Pulmonary artery endothelial cell (primary cell): ENCODE measurements at places on chromosomes 1 and 21.

DNA sequence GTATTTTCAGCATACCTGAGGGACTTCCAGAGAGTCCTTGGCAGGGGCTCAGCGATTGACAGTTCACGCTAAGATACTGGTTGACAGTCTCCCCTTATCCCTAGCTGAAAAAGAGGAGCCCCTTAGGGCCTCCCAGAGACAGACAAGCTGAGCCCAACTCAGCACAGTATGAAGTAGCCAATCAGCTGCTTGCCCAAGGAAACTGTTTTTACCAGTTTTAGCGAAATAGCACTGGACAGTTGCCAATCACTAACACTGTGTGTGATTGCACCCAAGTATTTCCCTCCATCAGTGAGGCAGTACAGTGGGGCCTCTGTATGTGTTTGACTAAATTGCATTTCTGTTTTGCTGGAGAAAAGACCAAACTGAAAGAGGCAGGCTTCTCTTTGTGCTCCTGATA is 27.0 kb downstream of the KHDRBS1 start:
- DNase-seq, result no peak

- no peak for DNase-seq
These were observed 71.4 kb upstream of the TSPAN2 start for GRCh38 chr1:115160728-115161127.

GRCh38 chr1:150110116-150110515 is 39.6 kb upstream of the PLEKHO1 start:
- DNase-seq, result peak; percentile 13

DNA sequence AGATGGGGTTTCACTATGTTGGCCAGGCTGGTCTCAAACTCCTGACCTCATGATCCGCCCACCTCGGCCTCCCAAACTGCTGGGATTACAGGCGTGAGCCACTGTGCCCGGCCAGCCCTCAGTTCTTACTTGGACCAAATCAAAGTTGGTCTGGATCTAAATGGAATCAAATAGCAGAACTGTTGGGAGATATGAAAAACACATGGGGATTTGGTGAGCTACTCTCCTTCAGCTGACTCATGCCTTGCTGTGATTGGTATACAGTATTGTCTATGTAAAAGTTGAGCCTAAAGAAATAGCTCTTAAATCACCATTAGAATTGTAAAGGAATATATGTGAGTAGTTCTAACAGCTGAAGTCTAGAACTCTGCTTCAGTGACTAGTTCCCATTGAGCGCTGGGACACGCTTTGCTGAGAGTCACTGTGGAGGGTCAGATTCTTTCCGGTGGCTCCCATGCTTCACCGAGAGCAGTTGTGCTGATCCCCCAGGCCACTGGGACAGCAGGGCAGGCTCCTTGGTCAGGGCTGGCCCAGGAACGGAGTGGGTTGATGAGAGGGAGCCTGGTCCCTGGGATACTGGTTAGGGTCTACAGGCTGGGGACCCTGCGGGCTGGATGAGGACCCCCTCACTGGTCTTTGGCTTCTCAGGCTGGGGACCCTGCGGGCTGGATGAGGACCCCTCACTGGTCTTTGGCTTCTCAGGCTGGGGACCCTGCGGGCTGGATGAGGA is 14.0 kb downstream of the PKNOX1 start:
- DNase-seq, result no peak

- no peak for DNase-seq
These were observed 6.2 kb upstream of the APCS start for GRCh38 chr1:159581422-159581821.

DNA sequence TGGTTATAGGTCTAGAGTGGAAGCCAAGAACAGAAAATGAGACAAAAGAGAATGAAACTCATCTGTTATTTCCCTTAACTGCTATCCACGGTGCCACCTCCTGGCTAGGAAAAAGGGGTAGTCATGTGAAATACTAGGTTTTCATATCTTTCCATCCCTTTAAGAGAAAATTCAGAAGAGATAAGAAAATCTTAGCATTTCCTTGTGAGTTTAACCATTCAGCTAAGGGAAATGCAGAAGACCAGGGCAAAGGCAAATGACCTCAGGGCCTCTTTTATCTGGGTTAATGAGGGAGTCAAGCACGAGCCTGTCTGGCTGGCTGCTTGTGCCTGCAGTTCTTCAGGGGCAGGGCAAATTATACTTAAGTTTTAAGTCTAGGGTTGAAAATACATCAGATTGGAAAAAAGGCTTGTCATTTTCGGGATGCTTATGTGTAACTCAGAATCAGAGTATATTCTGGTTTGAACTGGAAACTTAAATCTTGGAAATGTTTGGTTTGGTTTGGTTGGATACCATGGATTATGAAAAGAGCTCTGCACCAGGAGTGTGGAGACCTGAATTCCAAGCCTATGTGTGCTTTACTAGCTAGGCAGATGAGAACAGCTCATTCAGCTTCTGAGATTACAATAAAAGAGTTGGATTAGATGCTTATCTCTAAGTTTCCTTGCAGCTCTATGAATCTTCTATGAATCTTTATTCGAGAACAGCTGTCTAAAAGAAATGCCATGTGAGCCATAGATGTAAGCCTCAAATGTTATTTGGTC is 19.9 kb downstream of the NIBAN1 start:
- no peak for DNase-seq

- no peak for DNase-seq
These were observed 1.6 kb upstream of the ROR1 start for GRCh38 chr1:63772201-63772600.

DNA sequence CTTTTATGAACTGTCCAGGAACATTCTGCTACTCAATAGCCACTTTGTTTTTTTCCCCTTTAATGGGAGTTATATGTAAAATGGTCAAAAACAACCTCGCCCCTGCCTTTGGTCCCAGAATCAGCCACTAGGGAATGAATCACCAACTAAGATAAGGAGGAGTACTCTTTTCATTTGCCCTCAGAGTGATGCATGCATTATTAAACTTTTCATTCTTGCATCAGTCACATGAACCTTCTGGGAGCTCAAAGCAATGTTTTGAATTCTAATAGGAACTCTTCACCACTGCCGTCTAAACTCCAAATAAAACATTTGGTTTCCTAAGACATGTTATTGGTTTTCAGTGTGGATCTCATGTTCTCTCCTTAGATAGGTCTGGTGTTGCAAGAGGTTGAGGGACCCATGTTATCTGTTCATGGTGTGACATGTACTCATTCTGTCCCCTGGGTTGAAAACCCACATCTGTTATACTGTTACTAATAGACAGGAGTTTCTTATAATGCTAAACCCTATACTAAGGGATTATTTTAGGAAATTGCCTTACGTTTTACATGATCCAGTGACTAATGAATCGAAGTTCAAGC is 17.8 kb upstream of the HSD17B7 start:
- DNase-seq, result no peak

GRCh38 chr1:64147759-64148158 is 55.7 kb upstream of the UBE2U start:
- no peak for DNase-seq

DNA sequence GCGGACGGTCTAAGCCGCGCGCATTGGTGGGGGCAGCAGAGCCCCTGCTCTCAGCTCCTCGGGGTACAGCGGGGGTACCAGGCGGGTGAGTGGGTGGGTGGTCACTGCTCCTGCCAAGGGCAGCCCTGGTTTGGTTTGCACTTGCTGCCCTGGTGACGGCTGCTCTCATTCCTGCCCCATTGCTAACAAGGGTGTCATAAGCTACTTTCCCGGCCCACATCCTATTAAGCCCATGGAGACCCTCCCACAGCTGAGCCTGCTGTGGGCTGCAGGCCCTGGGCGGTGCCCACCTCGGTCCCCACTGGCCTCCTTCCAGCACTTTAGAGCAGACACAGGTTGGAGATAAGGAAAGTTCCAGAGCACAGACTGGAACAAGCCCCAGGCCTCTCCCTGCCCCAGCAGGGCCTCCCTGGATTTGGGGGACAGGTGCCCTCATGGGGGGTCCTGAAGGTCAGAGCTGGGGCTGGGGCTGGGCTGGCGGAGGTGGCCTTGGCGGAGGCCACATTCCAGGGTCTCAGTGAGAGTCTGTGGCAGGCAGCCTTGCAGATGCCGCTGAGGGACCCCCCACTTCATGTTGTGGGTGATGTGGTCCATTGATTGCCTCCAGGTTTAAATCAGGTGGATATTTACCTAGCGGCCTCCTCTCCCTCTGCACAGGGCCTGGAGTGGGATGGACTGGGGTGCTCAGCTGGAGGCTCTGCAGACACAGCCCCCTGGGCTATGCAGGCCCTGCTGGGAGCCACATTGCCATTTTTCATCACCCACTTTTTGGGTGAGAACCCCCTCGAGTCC is 27.0 kb downstream of the COL18A1 start:
- no peak for DNase-seq

GRCh38 chr1:18781031-18781430 is 78.4 kb downstream of the TAS1R2 start:
- no peak for DNase-seq

- DNase-seq, result no peak
These were observed 364.8 kb downstream of the RPS6KC1 start for GRCh38 chr1:213415691-213416380.

GRCh38 chr1:47533793-47534328 is 96.0 kb downstream of the FOXD2 start:
- DNase-seq, result no peak

DNA sequence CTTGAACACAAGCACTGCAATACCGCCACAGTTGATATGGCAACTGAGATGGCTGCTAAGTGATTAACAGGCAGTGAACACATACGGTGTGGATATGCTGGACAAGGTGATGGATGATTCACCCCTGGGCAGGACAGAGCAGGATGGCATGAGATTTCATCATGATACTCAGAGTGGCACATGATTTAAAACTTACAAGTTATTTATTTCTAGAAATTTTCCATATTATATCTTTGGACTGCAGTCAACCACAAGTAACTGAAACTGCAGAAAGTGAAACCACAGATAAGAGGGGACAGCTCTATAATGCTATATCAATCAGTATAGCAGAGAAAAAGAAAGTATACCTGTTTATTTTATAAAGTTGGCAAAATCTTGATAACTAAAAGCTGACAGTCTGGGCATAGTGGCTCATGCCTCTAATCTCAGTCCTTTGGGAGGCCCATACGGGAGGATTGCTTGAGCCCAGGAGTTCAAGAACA is 47.9 kb downstream of the PHACTR4 start:
- DNase-seq, result peak; percentile 30

DNA sequence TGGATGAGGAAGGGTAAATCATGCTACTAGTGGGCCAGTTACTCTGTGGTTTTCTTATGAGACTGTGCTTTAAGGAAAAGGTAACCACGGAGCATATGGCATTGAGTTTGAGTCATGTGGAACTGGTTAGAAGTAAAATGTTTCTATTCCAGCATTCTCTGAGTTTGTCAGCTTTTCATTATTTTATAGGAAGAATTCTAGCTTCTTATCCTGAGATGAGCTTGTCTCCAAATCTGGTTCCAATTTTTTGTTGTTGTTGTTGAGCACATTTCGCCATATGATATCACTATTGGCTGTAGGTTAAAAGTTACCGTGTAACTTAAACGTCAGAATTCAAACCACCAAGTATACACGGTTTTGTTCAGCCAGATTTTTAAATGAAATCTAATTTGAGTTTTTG is 69.9 kb downstream of the ATF6 start:
- no peak for DNase-seq

- no peak for DNase-seq
These were observed 6.9 kb downstream of the DMAP1 start for GRCh38 chr1:44220001-44220751.

DNA sequence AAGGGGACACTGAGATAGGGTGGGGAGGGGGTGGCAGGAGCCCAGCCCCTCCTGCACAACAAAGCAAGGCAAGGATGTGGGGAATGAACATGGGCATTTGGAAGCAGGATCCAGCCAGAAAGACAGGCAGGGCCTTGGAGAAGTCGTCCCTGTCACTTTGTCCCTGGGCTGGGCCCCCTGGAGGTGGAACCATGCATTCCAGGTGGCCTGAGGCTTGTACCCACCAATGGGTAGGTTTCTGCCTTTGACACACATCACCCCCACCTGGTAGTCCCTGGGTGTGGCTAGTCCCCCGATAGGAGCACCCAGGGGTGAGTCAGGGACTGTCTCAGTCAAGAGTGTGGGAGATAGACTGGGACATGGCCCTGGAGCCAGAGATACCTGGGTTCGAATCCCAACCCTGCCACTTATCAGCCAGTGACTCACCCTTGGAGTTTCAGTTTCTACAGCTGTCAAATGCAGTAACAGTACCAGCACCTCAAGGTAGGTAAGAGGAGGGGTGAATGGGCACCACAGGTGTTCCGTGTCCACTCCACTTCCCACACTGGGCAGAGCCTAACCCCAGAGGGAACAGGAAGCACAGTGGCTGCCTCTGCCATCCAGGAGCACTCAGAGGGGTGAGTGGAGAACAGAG is 10.0 kb downstream of the PLA2G2D start:
- DNase-seq, result no peak

GRCh38 chr1:77434967-77435366 is 153.1 kb downstream of the AK5 start:
- no peak for DNase-seq

- DNase-seq, result no peak
These were observed 65.7 kb downstream of the PSMG1 start for GRCh38 chr21:39117440-39117970.

- peak; percentile 90 for DNase-seq
These were observed 17.4 kb upstream of the GNG12 start for GRCh38 chr1:67850611-67851075.

DNA sequence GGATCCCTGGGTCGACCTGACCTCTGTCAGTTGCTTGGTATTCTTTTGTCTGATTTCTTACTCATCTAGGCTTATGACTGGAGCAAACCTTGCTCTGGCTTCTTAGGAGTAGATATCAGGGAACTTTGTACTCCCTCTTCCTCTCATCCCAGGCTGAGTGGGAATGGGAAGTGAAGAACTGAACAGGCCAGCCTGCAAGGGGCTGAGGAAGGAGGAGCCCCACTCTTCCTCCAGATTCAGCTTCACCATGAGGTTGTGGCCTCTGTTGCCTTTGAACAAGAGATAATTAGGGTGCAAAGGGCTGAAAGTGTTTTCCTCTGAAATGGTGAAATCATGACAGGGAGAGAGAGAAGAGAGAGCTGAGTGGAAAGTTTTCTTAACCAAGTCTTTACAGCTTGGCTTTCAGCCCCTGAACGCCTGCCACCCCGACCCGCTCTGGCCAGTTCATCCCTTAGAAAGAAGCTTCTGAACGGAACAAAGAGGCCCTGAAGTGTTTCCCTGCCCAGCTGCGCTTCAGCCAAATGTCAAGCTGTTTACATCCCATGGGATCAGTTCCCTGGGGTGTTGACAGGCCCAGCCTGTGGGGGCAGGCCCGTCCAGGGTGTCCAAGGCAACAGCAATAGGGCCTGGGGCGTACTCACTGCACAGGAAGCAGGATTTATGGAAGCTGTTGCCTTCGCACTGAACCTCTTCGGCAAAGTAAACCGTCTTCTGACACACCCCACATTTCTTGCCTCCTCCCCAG is 11.2 kb downstream of the CSRP1 start:
- DNase-seq, result peak; percentile 65

- DNase-seq, result no peak
These were observed 29.3 kb downstream of the KRTAP10-1 start for GRCh38 chr21:44510508-44511218.

GRCh38 chr21:37268186-37268503 is 1.0 kb upstream of the VPS26C start:
- DNase-seq, result no peak
